NCI-H2227 treated with DMSO at 0.1 percent for 48 hours (cell line): ENCODE measurements at places on chromosomes 4 and X.

DNA sequence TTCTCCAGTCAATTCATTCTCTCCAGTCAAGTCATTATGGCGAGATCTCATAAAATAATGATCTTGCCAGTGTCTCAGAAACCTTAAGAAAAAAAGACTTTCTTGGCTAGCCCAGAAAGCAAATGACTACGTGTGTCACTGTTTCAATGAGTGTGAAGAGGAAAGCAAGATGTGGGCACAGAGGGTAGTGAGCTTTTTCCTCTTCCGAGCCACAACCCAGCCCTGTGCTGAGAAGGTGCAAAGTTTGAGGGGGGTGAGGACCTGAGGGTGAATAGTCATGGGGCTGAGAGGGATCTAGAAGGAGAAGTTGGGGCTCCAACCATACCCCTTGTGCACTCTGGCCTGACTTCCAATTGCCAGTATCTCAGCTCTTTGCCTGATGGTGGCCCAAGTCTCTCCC lies 85.6 kb upstream of the EGFL6 start:
- DNase-seq = no peak

DNA sequence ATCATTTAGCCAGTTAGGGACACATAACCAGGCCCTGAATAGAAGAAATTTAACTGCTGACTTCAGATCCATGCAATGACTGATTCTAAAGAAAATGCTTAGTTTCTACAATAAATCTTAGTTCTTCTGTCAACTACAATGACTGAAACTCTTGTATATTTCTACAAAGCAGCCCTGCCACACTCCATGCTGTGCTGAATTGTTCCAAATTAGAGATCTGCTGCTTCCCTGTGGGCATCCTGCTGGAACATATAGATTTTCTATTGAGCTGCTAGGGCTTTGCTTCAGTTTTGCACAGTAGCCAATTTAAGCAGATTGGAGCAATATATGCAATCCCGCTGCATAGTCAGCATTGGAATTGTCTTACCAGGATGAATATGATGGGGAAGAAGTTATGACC lies 312.8 kb upstream of the SMIM31 start:
- DNase-seq = no peak

GRCh38 chr4:8227201-8227770 lies 28.2 kb downstream of the SH3TC1 start:
- no peak for DNase-seq

DNA sequence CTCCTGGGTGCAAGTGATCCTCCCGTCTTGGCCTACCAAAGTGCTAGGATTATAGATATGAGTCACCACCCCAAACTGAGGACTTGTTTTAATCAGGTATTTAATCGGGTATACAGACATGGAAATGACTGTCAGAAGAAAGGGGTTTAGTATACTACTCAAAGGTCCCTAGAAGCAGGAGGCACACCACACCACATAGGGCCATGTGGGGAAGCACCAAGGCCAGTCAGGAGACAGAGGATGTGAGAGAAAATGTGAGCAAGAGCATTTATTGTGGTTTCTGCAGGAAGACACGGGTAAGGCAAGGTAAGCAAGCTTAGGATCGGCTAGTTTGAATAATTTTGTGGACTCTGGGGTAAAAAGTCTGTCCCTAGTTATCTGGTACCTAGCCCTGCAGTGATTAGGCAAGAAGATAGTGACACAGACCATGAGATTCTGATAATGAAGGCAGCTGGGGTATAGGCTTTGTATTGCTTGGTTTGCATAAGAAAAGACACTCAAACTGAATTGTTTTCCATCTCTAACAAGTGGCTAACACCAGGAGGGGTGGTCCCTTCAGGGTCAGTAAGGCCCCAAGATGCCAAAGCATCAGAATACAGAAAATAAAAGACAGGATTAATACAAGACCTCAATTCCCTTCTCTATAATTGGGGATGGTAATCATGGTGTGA lies 408.8 kb upstream of the F9 start:
- no peak for DNase-seq

DNA sequence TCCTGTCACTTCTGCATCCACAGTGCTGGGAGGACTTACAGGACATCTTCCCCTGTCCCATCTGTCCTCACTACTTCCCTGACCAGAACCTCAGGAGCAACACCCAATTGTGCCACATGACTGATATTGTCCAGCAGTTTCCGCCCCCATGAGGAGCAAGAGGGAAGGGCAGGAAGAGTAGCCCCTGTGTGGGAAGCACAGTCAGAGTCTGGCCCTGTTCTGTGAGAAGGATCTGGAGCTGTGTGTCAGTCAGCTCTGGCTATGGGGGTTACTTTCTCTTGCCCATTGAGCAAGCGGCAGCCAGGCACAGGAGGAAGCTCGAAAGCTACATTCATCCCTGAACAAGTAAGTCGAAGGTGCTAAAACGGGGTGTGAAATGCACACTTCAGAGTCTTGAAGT lies 14.8 kb upstream of the TRIM60 start:
- DNase-seq = no peak

- no peak for DNase-seq
Measured at GRCh38 chr4:39626261-39626660, 12.4 kb downstream of the SMIM14 start.
